Stimulated activated CD4-positive, alpha-beta T cell treated with anti-CD3 and anti-CD28 coated beads, Interleukin-12 subunit alpha, Interleukin-12 subunit beta, amount 100 ng/mL, for 48 hours (primary cell): ENCODE measurements at places on chromosomes 4 and X.

- no peak for DNase-seq
These were observed 47.7 kb downstream of the PRPS1 start for GRCh38 chrX:107675823-107676555.

DNA sequence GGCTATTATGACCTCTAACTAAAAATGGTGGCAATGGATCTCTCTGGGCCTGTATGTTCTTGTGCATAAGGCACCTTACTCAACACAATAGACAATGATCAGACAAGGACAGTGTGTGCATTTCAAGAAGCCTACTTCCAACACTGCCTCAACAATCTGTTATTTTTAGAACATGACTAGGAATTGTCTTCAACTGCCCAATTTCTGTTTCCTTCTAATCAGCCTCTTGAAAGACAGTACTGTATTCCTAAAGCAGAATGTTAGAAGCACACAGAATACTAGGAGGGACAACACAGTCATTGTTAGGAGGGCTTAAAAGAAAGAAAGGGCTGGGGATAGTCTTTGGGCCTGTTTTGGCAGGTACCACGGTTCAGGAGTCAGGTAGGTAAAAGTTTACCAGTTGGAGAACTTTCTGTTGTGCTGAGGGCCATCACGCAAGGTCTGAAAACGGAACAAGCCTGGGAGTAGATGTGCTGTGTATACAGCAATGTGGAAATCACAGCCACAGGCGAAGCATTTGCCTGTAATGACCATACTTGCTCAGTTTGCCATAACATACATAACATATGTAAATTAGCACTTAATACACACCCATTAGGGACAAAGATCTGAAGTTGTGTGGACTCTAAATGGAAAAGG lies 100.8 kb upstream of the ATXN3L start:
- no peak for DNase-seq

DNA sequence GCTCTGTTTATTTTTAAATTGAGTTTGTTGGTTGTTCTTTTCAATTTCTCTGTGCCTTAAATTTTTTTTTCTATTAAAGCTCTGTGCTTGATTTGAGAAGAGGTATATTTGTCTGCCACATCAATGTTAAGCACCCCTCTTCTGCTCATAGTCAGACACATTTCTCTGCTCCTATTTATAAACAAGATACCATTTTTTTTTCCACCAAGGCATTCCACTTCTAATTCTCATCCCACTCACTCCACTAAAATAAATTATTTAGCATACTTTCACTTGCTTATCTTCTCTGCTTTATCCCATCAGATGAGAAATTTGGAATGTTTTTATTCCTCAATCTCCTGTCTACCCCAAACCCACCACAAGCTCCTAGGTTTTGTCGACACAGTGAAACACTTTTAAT lies 127.0 kb upstream of the PDE5A start:
- no peak for DNase-seq

DNA sequence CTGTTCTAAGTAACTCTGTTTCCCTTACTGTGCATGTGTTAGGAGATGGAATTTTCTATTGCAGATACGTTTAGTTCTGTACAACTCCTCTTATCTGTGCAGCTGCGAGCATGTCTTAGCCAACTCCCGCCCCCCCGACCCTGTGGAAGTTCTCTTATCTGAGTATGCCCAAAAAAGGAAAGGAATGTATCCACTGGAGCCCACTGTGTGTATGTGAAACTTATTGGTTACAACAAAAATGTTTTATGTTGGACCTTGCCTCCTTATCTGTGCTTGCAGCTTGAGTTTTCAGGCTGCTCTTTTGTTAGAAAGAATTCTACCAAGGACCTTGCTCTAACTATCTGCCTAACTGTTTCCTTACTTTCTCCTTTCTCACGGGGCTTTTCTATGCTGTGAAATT lies 24.2 kb upstream of the DCAF8L2 start:
- no peak for DNase-seq
